Osteoblast (primary cell): ENCODE measurements at places on chromosomes 5 and 9.

- no peak for DNase-seq
Measured at GRCh38 chr5:76194340-76194739, 111.2 kb downstream of the SV2C start.

DNA sequence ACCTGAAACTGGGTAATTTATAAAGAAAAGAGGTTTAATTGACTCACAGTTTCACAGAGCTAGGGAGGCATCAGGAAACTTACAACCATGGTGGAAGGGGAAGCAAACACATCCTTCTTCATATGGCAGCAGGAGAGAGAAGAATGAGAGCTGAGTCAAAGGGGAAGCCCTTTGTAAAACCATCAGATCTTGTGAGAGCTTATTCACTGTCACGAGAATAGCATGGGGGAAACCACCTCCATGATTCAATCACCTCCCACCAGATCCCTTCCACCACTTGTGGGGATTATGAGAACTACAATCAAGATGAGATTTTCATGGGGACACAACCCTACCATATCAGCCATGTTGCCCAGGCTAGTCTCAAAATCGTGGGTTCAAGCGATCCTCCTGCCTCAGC is 143.4 kb downstream of the FGF18 start:
- DNase-seq = no peak

DNA sequence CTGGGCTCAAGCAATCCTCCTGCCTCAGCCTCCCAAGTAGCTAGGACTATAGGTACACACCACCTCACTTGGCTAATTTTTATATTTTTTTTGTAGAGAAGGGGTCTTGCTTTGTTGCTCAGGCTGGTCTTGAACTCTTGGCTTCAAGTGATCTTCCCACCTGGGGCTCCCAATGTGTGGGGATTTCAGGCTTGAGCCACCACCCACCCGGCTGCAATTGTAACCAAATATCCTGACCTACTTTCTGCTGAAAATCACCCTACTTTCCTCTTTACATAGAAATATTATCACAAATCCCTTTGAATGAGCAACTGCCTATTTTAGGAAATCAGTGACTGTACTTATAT is 59.6 kb upstream of the ZNF608 start:
- DNase-seq = no peak

GRCh38 chr9:136196404-136197083 is 8.4 kb downstream of the LHX3 start:
- no peak for DNase-seq

- no peak for DNase-seq
Measured at GRCh38 chr5:44495280-44495679, 106.1 kb upstream of the FGF10 start.
